ENCODE measurements at places on chromosomes 1 and 21.

- no peak for DNase-seq
These were observed 31.7 kb downstream of the PROX1 start for GRCh38 chr1:214019499-214019898.

DNA sequence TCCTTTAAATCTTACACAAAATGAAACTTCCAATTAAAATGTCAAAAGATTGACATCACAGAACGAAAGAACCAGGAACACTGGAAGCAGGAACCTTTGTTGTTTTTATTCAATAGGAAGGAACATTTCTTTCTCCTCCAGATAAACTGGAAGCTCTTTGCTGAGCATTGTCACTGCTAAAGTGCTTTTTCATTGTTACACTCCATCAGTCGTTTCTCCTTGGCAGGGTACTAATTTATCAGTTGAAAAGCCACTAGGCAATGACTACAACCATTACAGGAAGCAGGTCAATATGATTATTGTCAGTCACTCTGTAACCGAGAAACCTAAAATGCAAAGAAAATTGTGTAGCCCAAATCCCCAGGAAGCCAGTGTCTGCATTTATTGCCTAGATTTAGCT is 163.2 kb upstream of the MAP1LC3C start:
- no peak for DNase-seq

- no peak for DNase-seq
These were observed 6.8 kb downstream of the HES2 start for GRCh38 chr1:6412896-6413295.

- no peak for DNase-seq
These were observed 133.0 kb downstream of the ITSN1 start for GRCh38 chr21:33775100-33775828.

DNA sequence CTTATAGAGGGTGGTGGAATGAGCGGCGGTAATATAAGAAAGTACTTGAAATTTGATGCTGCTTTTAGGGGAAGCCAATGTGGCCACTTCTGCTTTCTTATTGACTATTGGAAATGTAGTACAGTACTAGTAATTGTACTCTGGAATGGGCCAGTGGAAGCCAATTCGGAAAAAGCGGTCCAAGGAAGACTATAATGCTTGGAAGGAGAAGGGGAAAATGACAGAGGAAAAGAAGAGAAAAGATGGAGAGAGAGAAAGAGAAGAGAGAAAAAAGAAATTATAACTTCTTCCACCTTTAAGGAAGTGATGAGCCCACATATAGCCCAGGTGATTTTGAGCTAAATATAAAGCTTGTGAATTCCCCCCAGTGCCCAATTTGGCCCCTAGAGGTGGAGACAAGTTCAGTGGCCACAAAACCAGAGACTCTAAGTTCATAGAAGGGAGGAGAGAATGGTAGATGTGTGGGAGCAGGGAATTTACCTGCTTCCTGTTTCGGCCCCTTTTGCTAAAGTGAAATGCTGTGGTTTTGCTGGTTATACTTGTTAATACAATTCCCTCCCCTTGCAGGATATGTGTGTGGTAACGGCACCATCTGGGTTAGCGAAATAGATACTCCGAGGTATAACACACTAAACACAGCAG is 35.7 kb upstream of the DUSP10 start:
- no peak for DNase-seq

- DNase-seq = no peak
These were observed 1.3 kb upstream of the H3-3A start for GRCh38 chr1:226061068-226061840.

DNA sequence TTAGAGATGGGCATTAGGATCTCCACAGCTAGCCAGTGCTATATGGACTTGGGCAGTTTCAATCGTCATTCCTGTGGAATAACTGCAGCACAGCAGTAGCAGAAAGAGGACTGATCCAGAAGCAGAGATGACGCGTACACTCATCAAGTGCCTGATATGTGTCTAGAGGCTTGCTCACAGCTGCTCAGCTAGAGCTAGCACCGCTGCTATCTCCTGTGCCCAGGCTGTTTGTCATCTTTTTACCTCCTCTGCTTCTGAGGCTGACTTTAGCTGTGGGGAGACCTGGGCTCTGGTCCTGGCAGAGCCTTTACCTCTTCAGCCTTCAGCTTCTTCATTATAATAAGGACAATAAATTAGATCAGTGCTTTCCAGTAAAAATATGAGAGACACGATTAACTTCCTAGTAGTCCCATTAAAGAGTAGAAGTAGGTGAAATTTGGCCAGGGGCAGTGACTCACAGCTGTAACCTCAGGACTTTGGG is 5.3 kb downstream of the TENT5C start:
- DNase-seq = no peak

DNA sequence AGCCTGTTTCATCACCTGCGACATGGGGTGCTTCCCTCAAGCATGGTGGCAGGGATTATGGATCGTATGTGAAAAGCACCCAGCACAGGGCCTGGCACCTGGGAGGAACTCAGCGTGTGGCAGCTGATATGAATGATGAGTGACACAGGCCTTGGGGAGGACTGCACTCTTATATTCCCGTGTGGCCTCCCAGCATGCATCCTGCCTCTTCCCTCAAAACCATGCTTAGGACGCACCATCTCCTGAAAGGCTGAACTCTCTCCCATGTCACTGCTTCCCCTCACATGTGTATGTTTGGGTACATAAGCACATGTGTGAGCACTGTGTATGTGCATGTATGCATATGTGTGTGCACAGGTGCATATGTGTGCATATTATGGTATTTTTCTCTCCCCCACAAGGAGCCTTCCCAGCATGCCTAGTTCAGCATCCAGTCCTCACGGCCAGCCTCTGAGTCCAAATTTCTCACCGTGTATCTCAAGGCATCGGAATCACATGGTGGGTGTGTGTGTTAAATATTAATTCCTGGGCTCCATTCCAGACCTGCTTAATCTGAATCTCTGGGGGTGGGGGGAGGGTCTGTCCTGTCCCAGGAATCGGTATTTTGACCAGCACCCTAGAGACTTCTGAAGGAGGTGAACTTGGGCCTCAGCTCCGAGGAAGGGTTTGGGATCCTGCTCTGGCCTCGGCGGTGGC is 12.8 kb downstream of the MYOM3 start:
- no peak for DNase-seq

DNA sequence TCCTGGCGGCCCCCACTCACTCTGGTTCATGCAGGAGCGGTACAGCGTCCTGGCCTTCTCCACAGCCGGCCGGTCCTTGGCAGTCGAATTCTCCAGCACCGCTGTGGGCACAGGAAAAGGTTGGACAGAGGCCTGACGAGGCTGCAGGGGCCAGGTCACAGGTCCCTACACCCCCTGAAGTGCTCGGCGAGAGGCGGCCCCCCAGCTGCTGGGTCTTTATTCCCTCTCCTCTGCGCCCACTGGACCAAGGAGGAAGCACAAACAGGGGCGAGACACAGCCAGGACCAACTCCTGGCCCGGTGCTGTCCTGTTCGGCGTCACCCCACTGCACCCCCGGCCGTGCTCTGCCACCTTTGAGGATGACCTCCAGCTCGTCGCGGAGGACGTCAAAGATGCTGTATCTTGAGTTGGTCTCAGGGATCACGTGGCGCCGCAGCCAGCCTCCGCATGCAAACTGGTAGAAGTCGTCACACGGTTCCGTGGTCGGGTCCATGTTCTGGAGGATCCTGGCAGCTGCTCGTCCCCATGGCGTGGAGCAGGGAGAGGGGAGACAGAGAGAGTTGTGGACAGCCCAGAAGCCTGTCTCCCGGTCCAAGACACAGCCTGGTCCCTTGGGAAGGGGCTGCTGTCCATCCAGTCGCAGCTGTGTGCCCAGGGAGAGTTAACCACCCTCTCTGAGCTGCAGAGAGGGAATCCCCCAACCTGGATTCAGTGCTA is 22.9 kb downstream of the PRXL2B start:
- DNase-seq = no peak

- no peak for DNase-seq
These were observed at the start of gene CR1 for GRCh38 chr1:207495801-207496792. TSS of gene CR1 (plus strand) at chr1:207496157. CDS start at chr1:207496268, 111 bp downstream.

- peak; percentile 20 for DNase-seq
These were observed 55.4 kb downstream of the EPRS1 start for GRCh38 chr1:219990782-219991510.

- no peak for DNase-seq
These were observed 11.7 kb upstream of the SUMO3 start for GRCh38 chr21:44829507-44830092.

GRCh38 chr1:48875552-48876329 is 99.0 kb upstream of the BEND5 start:
- no peak for DNase-seq

GRCh38 chr1:180722586-180722985 is 90.8 kb downstream of the XPR1 start:
- DNase-seq = no peak

GRCh38 chr1:67618285-67619018 is 66.5 kb upstream of the GADD45A start:
- no peak for DNase-seq

GRCh38 chr1:177849130-177849529 is 120.7 kb downstream of the SEC16B start:
- no peak for DNase-seq

DNA sequence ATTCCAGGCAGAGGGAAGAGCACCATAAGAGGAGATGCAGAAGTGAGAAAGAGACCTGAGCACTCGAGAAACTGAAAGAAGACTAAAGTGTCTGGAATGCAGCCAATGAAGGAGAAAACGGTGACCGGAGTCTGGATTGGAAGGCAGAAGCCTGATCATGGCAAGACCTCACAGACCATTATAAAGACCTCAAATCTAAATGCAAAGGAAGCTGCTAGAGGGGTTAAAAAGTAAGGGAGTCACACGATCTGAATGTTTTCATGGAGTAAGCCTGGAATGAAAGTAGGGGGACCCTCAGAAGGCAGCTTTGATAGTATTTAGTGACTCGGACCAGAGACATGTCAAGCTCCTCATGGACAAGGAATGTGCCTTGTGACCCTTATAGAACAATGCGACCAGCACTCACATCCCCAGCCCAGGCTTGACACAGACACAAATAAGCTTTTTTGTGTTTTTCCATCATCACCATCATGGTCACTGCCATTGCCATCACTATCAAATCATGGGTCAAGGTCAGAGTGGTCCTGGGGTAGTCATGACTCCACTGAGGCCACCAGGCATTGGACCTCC is 183.6 kb downstream of the SEC16B start:
- DNase-seq = no peak

GRCh38 chr1:227125929-227126545 is 185.9 kb downstream of the COQ8A start:
- no peak for DNase-seq

DNA sequence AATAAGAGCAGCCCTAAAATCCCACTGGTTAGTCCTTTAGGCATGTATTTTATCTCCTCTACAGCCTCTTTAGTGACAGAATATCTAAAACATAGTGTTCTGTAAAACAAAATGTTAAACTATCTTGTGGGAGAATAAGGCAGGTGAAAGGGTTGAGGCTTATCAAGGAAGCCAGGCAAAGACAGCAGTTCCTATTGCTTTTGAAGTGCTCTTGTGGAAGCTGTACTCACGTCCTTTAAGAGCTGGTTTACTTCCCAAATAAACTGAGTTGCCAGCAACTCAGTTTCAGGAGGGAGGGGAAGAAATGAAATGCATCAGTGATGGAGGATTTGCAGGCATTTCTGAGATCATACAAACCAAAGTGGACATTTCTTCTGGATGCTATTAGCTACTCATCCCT is 529.6 kb upstream of the ZRANB2 start:
- no peak for DNase-seq

GRCh38 chr1:169889871-169890270 is 3.8 kb downstream of the SCYL3 start:
- no peak for DNase-seq

DNA sequence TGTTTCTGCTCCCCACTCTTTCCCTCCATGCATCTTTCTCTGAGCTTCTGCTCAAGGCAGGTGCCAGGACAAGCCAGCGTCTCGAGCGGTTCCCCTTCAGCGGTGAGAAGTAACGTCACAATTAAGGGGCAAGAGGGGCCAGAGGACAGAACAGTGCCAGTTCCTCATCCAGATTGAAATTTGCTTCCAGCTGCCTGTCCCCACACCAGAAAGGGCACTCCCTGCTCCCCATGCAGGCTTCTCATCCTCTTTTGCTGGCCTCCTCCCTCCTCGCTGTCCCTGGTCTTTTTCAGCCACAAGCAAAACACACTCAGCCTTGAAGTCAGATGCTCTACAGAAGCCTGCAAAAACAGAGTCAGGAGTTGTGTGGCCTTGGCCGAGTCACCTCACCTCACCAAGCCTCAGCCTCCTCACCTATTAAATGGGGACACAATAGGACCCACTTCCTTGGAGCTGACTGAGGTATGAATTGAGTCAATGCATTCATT is 35.0 kb upstream of the ECE1 start:
- DNase-seq = no peak

DNA sequence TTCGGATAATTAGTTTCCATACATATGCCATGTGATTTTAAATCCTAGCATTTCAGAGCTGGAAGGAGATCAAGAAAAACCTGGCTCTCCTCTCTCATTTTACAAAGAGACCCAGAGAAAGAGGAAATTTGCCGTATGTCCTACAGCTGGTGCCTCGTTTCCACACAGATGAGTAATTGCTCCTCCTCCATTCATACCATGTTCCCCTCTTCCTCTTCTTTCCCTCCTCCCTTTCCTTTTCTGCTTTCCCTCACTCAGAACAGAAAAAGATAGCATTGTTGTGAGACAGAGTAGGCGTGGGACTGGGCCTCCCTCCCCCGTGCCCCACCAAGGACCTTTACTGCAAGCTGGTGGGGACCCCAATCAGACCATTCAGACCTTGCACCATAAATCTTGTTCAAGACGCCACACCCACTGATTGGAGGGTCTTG is 13.7 kb upstream of the SLC44A3 start:
- DNase-seq = peak; percentile 29

- DNase-seq = no peak
These were observed 4.5 kb upstream of the LRRC52 start for GRCh38 chr1:165539306-165539705.

- no peak for DNase-seq
These were observed 96.6 kb downstream of the ASTN1 start for GRCh38 chr1:177067752-177068410.

DNA sequence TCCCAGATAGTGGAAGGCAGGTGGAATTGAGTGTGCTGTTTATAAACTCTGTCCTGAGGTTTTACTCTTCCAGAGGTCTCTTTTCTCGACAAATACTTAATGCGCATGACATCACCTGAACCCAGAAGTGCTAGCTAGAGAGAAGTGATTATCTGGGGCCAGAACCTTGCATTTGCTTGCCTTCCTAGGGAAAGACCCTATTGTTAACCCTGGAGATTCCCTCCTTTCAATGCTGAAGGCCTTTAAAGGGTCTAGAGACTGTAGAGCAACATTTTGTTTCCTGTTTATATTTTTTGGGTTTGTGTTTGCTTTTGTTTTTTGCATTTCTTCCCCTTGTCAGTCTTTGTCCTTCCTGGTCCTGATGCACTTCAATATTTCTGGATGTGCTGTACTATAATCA is 36.2 kb downstream of the ATP2B4 start:
- DNase-seq = no peak

DNA sequence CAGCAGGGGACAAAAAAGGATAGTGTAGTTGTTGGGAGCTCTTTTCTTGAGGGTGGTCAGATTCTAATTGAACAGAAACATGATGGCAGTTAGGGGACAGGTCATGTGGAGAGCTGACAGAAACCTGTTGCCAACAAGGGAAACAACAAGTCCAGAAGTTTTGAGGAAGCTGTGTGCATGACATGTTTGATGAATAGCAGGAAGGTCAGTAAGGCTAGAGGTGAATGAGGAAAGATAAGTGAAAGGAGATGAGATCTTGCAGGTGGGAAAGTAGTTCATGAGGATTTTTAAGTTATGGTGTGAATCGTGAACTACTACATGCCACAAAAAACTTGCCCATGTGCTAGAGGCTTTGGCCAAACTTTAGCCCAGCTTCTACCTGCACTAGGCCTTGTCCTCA is 1817.4 kb downstream of the MRPL39 start:
- DNase-seq = no peak

GRCh38 chr1:226350519-226350865 is 41.5 kb upstream of the LIN9 start:
- DNase-seq = no peak

- no peak for DNase-seq
These were observed 1.5 kb downstream of the ZSCAN20 start for GRCh38 chr1:33473900-33474299.

Measured in cerebellum (tissue), 4 donors.